ENCODE measurements at places on chromosomes 6 and 20. TPM values are rescaled to one million over a fixed set of nuclear protein-coding genes. Genes with fewer than 3 reads are reported as not detected.

Gene GTSF1L
- total RNA-seq, result not detected

Gene EEF1A1
- 4,356 TPM for total RNA-seq

Gene BAG2
- total RNA-seq, result 5.2 TPM

Gene ROS1
- total RNA-seq, result not detected

Gene MYLK4
- not detected for total RNA-seq

- peaks cover 9% of the 10 kb centered on the region for H3K4me1 ChIP-seq
- H3K27ac ChIP-seq, result no peak overlapping the region
- no peaks in the 10 kb centered on the region for H3K27me3 ChIP-seq
- H3K4me3 ChIP-seq, result no peak overlapping the region
- DNase-seq, result no peak
Measured at GRCh38 chr6:160374836-160375560, 26.8 kb downstream of the SLC22A3 start.

- no peak for DNase-seq
- H3K27ac ChIP-seq, result no peak overlapping the region
- no peaks in the 10 kb centered on the region for H3K36me3 ChIP-seq
Measured at GRCh38 chr6:157117431-157118095, 205.8 kb downstream of the TMEM242 start.

DNA sequence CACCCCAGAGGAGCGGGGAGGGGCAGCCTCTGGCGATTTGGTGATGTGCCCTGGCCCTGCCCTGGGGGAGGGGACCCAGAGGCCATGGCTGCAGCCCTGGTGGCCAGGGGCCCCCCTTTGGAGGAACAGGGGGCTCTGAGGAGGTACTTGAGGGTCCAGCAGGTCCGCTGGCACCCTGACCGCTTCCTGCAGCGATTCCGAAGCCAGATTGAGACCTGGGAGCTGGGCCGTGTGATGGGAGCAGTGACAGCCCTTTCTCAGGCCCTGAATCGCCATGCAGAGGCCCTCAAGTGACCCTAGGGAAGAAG is 10.9 kb downstream of the NFKBIL1 start:
- no peak for DNase-seq
- peak overlapping the region; percentile 40 for H3K27ac ChIP-seq
- no peaks in the 10 kb centered on the region for H3K27me3 ChIP-seq
- H3K36me3 ChIP-seq, result peaks cover 10% of the 10 kb centered on the region
- H3K4me1 ChIP-seq, result no peaks in the 10 kb centered on the region

GRCh38 chr20:43379239-43379917 is 78.3 kb upstream of the SRSF6 start:
- H3K27ac ChIP-seq, result no peak overlapping the region
- no peaks in the 10 kb centered on the region for H3K4me1 ChIP-seq
- no peaks in the 10 kb centered on the region for H3K27me3 ChIP-seq
- no peak overlapping the region for H3K4me3 ChIP-seq

DNA sequence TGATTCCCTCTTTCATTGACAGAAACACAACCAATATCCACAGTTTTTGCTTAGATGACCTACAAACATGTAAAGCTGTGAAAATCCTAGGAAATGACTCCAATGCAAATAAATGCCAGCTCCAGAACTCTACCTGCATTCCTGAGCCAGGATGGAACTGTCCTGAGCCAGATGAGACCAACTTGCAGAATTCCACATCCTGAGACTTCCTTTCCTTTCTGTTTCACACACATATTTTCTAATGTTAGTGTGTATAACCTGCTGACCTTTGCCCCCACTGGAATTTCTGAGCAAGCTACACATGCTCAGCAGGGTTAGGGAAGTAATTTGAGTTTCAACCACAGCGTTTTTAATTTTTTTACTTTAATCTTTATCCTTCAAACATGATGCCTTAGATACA is 69.6 kb upstream of the ADGRF1 start:
- H3K27me3 ChIP-seq, result no peaks in the 10 kb centered on the region
- DNase-seq, result no peak
- no peak overlapping the region for H3K27ac ChIP-seq
- H3K4me3 ChIP-seq, result no peak overlapping the region

DNA sequence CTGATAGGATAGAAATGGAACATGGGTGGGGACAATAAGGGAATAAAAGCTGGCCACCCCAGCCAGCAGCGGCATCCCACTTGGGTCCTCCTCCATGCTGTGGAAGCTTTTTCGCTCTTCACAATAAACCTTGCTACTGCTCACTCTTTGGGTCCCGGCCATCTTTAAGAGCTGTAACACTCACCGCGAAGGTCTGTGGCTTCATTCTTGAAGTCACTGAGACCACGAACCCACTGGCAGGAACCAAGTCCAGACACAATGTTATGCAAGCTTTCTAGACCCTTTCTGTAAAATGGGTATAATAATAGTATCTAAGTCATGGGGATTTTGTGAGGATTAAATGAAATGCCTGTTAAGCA is 48.9 kb upstream of the EZR start:
- H3K4me1 ChIP-seq, result no peaks in the 10 kb centered on the region
- H3K27ac ChIP-seq, result no peak overlapping the region
- DNase-seq, result no peak
- no peak overlapping the region for H3K4me3 ChIP-seq

GRCh38 chr6:34834789-34835518 is 43.1 kb downstream of the BLTP3A start:
- no peaks in the 10 kb centered on the region for H3K4me1 ChIP-seq
- H3K36me3 ChIP-seq, result peaks cover 9% of the 10 kb centered on the region
- H3K4me3 ChIP-seq, result no peak overlapping the region
- H3K27ac ChIP-seq, result no peak overlapping the region
- no peak for DNase-seq

- DNase-seq, result no peak
- peaks cover 7% of the 10 kb centered on the region for H3K27me3 ChIP-seq
- H3K27ac ChIP-seq, result no peak overlapping the region
- no peak overlapping the region for H3K4me3 ChIP-seq
- no peaks in the 10 kb centered on the region for H3K4me1 ChIP-seq
Measured at GRCh38 chr6:165804331-165805066, 141.5 kb upstream of the PDE10A start.

GRCh38 chr20:22771706-22772105 is 187.3 kb upstream of the FOXA2 start:
- DNase-seq, result no peak
- H3K4me3 ChIP-seq, result no peak overlapping the region
- no peaks in the 10 kb centered on the region for H3K36me3 ChIP-seq
- H3K4me1 ChIP-seq, result no peaks in the 10 kb centered on the region
- H3K27me3 ChIP-seq, result no peaks in the 10 kb centered on the region

DNA sequence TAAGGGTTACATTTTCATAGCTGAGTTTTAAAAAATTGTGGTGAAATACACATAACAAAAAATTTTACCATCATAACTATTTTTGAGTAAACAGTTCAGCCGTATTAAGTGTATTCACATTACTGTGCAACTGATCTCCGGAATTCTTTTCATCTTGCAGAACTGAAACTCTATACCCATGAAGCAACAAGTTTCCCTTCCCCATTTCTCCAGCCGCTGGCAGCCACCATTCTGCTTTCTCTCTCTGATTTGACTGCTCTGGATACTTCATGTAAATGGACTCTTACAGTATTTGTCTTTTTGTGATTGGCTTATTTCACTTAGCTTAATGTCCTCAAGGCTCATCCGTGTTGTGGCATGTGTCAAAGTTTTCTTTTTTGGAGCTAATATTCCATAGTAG is 341.6 kb downstream of the QKI start:
- no peak for DNase-seq
- no peaks in the 10 kb centered on the region for H3K27me3 ChIP-seq
- no peak overlapping the region for H3K27ac ChIP-seq
- no peaks in the 10 kb centered on the region for H3K4me1 ChIP-seq

DNA sequence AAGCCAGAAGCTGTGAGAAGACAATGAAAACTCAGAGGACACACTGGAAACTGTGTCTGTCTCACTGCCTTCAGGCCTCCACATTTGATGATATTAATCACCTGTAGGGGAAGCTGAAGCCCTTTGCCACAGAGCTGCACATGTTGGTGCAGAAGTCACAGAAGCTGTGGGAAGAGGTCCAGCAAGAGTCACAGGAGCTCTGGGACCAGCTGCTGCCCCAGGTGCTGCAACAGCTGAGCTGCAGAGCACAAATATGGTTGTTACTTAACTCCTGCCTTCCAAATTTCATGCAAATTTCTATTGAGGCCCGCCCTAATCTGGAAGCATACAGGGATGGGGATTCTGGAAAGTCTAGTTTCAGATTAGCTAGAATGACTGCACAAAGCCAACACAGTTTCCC is 169.3 kb downstream of the OGFRL1 start:
- no peak overlapping the region for H3K4me3 ChIP-seq
- no peak for DNase-seq
- H3K27ac ChIP-seq, result no peak overlapping the region
- H3K4me1 ChIP-seq, result no peaks in the 10 kb centered on the region
- no peaks in the 10 kb centered on the region for H3K27me3 ChIP-seq

GRCh38 chr6:158596861-158597260 is 37.0 kb downstream of the TMEM181 start:
- H3K36me3 ChIP-seq, result no peaks in the 10 kb centered on the region
- DNase-seq, result no peak
- H3K27ac ChIP-seq, result no peak overlapping the region
- no peak overlapping the region for H3K4me3 ChIP-seq

- H3K4me3 ChIP-seq, result no peak overlapping the region
- no peaks in the 10 kb centered on the region for H3K4me1 ChIP-seq
- no peaks in the 10 kb centered on the region for H3K36me3 ChIP-seq
- H3K27ac ChIP-seq, result no peak overlapping the region
Measured at GRCh38 chr20:34629342-34629741, 47.5 kb downstream of the PIGU start.

GRCh38 chr20:23118766-23119165 is 32.6 kb upstream of the CD93 start:
- no peak overlapping the region for H3K27ac ChIP-seq
- H3K4me3 ChIP-seq, result no peak overlapping the region
- H3K4me1 ChIP-seq, result no peaks in the 10 kb centered on the region
- no peaks in the 10 kb centered on the region for H3K27me3 ChIP-seq
- DNase-seq, result no peak

- H3K27ac ChIP-seq, result no peak overlapping the region
- no peak for DNase-seq
- H3K36me3 ChIP-seq, result peaks cover 12% of the 10 kb centered on the region
- H3K27me3 ChIP-seq, result no peaks in the 10 kb centered on the region
- no peaks in the 10 kb centered on the region for H3K4me1 ChIP-seq
Measured at GRCh38 chr6:7214468-7214867, 98.5 kb downstream of the SSR1 start.

- H3K27me3 ChIP-seq, result no peaks in the 10 kb centered on the region
- no peak overlapping the region for H3K27ac ChIP-seq
- no peaks in the 10 kb centered on the region for H3K36me3 ChIP-seq
- no peak overlapping the region for H3K4me3 ChIP-seq
Measured at GRCh38 chr6:128421788-128422187, 98.6 kb downstream of the PTPRK start.

GRCh38 chr6:34714663-34715062 is 18.1 kb upstream of the ILRUN start:
- H3K27me3 ChIP-seq, result no peaks in the 10 kb centered on the region
- no peak for DNase-seq

DNA sequence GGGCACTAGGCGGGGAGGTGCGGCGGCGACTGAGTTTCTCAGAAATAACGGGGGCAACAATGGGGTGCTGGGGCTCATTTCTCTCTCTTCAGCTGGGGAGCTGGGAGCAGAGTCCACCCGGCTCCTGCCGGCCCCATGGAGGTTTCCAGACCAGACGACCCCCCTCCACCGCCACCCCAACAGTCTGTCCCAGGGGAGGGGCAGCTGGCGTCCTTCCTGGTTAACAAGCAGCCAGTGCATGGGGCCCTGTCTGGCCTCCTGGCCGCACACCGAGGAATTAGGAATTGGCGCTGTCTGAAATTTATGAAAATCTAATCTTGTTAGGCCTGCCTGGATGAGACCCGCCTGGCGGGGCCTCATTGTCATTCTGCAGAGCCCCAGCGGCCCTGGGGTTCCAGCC is 42.4 kb downstream of the PMEPA1 start:
- H3K36me3 ChIP-seq, result no peaks in the 10 kb centered on the region
- H3K4me1 ChIP-seq, result no peaks in the 10 kb centered on the region

DNA sequence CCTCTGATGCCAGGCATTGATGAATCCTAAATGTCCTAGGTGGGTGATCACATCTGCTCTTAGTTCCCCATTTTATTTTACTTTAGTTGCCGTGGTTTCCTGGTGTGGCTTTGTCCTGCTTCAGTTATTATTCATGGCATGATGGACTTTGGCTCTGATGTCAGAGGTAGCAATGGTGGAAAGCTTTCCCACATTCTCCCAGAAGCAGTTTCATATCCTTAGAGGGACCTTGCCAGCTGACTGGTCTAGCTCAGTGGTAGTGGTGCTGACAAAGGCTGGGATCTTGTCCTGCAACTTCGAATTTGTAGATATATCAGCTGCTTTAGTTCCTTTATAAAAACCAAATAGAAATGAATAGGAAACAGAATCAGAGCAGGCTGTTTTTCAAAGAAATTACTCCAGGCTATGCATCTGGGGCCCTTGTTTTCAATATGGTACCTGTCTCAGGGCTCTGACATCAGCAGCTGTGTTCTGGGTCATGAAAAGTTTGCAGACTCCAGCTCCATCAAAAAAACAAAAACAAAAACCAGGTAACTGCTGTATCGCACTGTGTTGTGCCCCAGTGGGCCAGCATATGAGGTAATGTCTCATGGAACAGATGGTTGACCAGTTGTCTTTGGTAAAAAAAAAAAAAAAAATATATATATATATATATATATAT is 133.7 kb downstream of the PLCB4 start:
- DNase-seq, result no peak
- H3K36me3 ChIP-seq, result no peaks in the 10 kb centered on the region
- no peak overlapping the region for H3K4me3 ChIP-seq
- H3K27ac ChIP-seq, result no peak overlapping the region
- no peaks in the 10 kb centered on the region for H3K4me1 ChIP-seq

DNA sequence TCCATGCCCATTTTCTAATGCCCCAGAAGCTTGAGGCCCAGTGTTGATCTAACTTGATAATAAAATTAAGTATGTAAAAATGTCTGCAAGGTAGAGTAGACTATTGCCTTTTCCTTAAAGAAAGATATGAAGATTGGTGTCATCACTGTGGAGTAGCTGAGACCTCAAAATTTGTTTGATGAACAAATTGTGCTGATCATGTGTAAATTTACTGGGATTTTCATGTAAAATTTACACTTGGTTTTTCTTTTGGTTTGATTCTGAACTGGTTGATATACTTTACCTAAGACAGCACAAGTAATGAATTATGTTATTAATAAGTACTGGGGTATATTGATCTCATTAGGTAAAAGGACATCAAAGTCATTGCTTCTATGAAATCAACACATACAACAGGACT is 207.3 kb downstream of the COL19A1 start:
- no peaks in the 10 kb centered on the region for H3K4me1 ChIP-seq
- H3K4me3 ChIP-seq, result no peak overlapping the region
- H3K27ac ChIP-seq, result no peak overlapping the region
- DNase-seq, result no peak
- H3K27me3 ChIP-seq, result no peaks in the 10 kb centered on the region
- H3K36me3 ChIP-seq, result no peaks in the 10 kb centered on the region

All from right lobe of liver (tissue), 6 donors.